ENCODE measurements at places on chromosomes 2 and 18.

- no peak for DNase-seq
Observed at GRCh38 chr2:23009545-23010149, 375.3 kb upstream of the KLHL29 start.

DNA sequence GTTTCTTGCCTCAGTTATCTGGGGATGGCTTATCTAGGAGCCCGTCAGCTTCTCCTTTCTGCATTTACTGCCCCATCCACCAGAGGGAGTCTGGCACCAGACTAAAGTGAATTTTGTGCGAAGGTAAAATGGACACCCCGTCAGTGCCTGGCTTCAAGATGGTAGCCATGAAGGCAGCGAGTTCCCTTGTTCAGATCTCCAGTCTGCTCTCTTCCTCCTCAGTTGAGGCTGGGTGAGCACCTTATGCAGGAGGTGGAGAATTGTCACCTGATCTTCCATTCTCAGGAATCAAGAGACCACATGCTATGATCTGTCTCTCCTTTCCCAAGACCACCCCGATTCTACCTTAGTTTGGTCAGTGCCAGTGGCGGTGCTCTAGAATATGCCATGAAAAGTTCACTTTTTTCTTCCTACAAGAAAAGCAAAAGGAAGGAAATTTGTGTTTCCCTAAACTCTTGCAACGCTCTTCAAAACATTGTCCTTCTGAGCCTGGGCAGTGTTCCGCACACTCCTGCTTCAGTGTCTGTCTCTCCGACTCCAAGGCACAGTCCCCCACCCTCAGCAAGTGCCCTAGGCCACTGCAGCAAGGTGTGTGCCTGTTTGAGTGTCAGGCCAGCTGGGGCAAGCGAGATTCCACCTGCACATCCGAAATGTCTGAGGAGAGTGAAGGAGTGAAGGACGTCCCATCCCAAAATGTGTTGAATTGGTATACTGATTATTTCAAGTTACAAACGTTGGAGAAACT lies 168.6 kb downstream of the SS18 start:
- no peak for DNase-seq

- DNase-seq = no peak
Observed at GRCh38 chr2:26179446-26179913, 6.6 kb downstream of the GAREM2 start.

DNA sequence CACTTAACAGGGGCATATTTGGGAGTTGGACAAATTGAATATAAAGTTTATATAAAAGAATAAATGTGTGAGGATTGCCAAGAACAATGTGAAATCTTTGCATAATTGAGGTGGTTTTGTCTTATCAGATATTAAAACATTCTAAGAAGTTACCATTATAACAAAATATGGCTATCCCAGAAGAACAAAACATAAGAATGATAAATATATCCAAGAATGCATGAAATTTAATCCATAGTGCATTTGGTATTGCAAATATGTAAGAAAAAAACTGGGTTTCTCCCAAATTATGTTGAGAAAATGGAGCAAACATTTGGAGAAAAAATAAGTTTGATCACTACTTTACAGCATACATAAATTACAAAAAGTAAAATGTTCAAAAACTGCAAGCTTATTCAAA lies 562.4 kb downstream of the RNF144A start:
- DNase-seq = no peak
